ENCODE measurements at places on chromosomes 11 and 22.

DNA sequence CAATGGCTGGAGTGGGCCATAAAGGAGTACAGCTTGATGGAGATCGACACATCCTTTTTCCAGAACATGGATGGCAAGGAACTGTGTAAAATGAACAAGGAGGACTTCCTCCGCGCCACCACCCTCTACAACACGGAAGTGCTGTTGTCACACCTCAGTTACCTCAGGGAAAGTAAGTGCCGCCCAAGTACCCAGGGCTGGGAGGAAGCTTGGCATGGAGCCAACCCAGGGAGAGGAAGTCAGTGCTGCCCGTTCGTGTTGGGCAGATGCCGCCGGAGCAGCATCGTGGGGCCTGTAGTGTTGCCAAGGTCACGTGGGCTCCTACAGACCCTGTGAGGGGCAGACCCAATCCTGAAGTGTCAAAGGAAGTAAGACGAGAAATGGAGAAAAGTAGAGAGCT lies 78.9 kb downstream of the FLI1 start:
- no peak for DNase-seq

GRCh38 chr11:59138643-59139042 lies 4.0 kb upstream of the FAM111A start:
- DNase-seq = no peak

DNA sequence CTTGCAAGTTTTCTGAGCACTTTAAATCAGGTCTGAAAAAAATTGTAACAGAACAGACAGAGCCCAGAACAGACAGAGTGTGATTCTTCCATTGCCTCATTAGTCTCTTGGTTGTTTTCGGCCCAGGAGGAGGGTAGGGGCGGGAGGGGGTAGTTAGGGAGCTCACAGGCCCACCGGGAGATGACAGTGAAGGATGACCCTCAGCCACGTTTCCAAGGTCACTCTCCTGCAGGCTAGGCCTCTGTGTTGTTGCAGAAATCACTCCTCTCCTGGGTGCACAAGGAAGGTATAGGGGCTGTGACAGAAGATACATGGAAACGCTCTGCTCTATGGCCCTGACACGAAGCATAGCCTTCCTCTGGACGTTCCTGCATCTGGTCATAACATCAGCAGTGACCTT lies 69.3 kb downstream of the ABTB2 start:
- no peak for DNase-seq

DNA sequence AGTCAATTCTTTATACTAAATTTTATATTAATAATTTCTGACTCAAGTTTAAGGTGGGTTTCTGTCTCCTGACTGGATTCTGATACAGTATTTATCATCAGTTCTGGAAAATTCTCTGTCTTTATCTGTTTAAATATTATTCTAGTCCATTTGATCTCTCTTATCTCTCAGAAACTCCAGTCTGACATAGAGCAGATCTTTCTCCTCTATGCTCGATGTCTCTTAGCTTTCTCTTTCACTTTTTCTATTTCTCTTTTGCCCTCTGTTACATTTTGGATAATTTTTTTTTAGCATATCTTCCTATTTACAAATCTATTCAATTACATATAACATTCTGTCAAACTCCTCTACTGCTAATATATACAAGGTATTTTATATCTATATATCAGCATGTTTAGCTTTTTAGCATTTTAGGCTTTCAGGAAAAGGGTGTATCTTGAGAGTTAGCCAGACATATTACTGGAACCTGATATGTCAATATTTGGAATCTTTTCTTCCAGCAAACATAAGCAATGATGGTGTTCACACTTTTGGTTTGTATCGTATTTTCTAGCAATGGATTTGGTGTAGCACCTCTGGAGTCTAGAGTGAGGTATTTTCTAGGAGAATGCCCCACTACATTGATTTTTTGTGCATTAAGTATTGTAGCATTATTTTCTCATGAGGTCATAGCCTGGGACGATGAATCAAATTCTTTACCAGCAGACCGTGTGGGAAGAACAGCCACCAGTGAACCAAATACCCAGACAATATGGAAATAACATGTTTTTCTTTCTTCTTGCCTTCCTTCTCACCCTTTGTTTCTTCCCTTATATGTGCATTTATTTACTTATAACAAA lies 4.1 kb upstream of the NNMT start:
- peak; percentile 41 for DNase-seq

DNA sequence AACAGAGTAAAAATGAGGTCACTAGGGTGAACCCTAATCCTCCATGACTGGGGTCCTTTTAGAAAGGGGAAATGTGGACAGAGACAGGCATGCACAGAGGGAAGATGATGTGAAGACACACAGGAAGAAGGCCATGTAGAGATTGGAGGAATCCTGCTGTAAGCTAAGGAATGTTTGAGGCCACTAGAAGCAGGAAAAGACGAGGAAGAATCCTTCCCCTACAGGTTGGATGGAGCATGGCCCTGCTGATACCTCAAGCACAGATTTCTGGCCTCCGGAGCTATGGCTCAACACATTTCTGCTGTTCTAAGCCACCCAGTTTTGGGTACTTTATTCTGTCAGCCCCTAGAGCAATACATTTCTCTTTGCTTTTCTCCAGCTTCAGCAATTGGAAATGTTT lies 486.9 kb downstream of the MIAT start:
- no peak for DNase-seq

- no peak for DNase-seq
Observed at GRCh38 chr11:127492029-127492428, 491.5 kb upstream of the KIRREL3 start.
